Stomach (tissue), 19 donors: ENCODE measurements at places on chromosomes 6 and 20. TPM values are rescaled to one million over a fixed set of nuclear protein-coding genes. Genes with fewer than 3 reads are reported as not detected.

NKX2-4 gene
- total RNA-seq = not detected

ZBP1 gene
- not detected for total RNA-seq

DNA sequence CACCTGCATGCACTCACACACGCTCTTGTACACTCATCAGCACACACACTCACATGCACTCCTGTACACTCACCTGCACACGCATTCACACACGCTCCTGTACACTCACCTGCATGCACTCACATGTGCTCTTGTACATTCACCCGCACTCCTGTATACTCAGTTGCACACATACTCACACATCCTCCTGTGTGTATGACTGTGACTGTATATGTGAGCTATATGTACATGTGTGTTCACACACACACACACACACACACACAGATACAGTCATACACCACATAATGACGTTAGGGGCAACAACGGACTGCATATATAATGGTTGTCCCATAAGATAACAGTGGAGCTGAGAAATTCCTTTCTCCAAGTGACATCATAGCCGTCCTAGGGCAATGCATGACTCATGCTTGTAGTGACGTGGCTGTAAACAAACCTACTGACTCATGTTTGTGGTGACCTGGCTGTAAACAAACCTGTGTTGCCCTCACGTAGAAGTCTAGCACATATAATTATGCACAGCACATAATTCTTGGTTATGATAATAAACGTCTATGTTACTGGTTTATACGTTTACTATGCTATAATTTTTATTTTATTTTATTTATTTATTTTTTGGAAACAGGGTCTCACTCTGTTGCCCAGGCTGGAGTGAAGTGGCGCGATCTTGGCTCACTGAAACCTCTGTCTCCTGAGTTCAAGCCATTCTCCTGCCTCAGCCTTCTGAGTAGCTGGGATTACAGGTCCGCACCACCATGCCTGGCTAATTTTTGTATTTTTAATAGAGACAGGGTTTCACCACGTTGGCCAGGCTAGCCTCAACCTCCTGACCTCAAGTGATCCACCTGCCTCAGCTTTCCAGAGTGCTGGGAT lies 22.8 kb upstream of the TAF4 start:
- H3K4me1 ChIP-seq = no peaks in the 10 kb centered on the region
- no peaks in the 10 kb centered on the region for H3K36me3 ChIP-seq
- H3K4me3 ChIP-seq = no peak overlapping the region
- H3K27me3 ChIP-seq = peaks cover 46% of the 10 kb centered on the region

- peaks cover 14% of the 10 kb centered on the region for H3K4me1 ChIP-seq
- no peak overlapping the region for H3K27ac ChIP-seq
- no peak for DNase-seq
- no peak overlapping the region for H3K4me3 ChIP-seq
- H3K27me3 ChIP-seq = no peaks in the 10 kb centered on the region
- H3K36me3 ChIP-seq = no peaks in the 10 kb centered on the region
Observed at GRCh38 chr6:47138046-47138445, 95.9 kb upstream of the ADGRF1 start.

- no peaks in the 10 kb centered on the region for H3K27me3 ChIP-seq
- H3K36me3 ChIP-seq = no peaks in the 10 kb centered on the region
- no peak for DNase-seq
- no peak overlapping the region for H3K27ac ChIP-seq
- no peaks in the 10 kb centered on the region for H3K4me1 ChIP-seq
Observed at GRCh38 chr20:20734475-20734948, 22.1 kb upstream of the RALGAPA2 start.

- H3K4me1 ChIP-seq = peaks cover 5% of the 10 kb centered on the region
- H3K36me3 ChIP-seq = peaks cover 59% of the 10 kb centered on the region
- H3K27ac ChIP-seq = peak overlapping the region; percentile 7
- peak overlapping the region; percentile 59 for H3K4me3 ChIP-seq
- H3K27me3 ChIP-seq = no peaks in the 10 kb centered on the region
Observed at GRCh38 chr20:44908987-44909871, 631 bp upstream of the PABPC1L start.

DNA sequence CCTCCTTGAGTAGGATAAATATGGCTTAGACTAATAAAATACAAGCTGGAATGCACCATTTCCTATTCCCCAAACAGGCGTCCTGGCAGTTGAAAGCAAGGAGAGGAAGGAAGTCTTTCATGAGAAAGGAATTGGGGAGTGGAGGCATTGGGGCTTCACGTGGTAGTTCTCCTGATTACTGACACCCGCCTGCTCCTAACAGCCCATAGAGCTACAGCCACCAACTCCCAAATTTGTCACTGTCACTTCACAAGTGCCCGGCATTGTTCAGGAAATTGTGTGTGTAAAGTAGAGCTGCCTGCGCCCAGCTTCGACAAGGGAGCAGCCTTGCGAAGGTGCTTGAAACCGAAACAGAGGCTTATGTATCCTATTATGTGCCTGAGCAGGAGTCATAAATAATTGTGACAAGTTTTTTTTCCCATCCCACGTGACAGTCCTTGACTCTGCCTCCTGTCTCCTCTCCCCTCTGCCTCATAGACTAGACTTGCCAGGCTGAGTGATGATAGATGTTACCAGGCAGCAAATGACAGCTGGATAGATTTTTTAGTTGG lies 301.7 kb upstream of the ZFP64 start:
- H3K27me3 ChIP-seq = no peaks in the 10 kb centered on the region
- peak; percentile 69 for DNase-seq
- H3K4me3 ChIP-seq = no peak overlapping the region
- no peaks in the 10 kb centered on the region for H3K4me1 ChIP-seq

- no peaks in the 10 kb centered on the region for H3K4me1 ChIP-seq
- no peak overlapping the region for H3K4me3 ChIP-seq
- H3K27ac ChIP-seq = no peak overlapping the region
- DNase-seq = no peak
Observed at GRCh38 chr20:24598346-24598745, 128.9 kb downstream of the SYNDIG1 start.

- no peak overlapping the region for H3K27ac ChIP-seq
- no peak for DNase-seq
- no peaks in the 10 kb centered on the region for H3K27me3 ChIP-seq
- no peaks in the 10 kb centered on the region for H3K36me3 ChIP-seq
- H3K4me1 ChIP-seq = peaks cover 36% of the 10 kb centered on the region
- H3K4me3 ChIP-seq = no peak overlapping the region
Observed at GRCh38 chr6:43990275-43990626, 137.0 kb downstream of the MRPL14 start.

GRCh38 chr6:147930745-147931144 lies 411.9 kb upstream of the SASH1 start:
- H3K27me3 ChIP-seq = no peaks in the 10 kb centered on the region
- H3K27ac ChIP-seq = no peak overlapping the region
- H3K4me1 ChIP-seq = no peaks in the 10 kb centered on the region
- no peaks in the 10 kb centered on the region for H3K36me3 ChIP-seq
- H3K4me3 ChIP-seq = no peak overlapping the region
